Lung microvascular endothelial cell (primary cell): ENCODE measurements at places on chromosomes 6 and 20. TPM values are rescaled to one million over a fixed set of nuclear protein-coding genes. Genes with fewer than 3 reads are reported as not detected.

- no peak for DNase-seq
These were observed 198.8 kb upstream of the THEMIS start for GRCh38 chr6:128099571-128100197.

- DNase-seq = peak; percentile 36
These were observed 40.4 kb downstream of the TTI1 start for GRCh38 chr20:37992802-37993409.

GRCh38 chr6:135346747-135347146 is 150.8 kb downstream of the AHI1 start:
- DNase-seq = peak; percentile 56

DNA sequence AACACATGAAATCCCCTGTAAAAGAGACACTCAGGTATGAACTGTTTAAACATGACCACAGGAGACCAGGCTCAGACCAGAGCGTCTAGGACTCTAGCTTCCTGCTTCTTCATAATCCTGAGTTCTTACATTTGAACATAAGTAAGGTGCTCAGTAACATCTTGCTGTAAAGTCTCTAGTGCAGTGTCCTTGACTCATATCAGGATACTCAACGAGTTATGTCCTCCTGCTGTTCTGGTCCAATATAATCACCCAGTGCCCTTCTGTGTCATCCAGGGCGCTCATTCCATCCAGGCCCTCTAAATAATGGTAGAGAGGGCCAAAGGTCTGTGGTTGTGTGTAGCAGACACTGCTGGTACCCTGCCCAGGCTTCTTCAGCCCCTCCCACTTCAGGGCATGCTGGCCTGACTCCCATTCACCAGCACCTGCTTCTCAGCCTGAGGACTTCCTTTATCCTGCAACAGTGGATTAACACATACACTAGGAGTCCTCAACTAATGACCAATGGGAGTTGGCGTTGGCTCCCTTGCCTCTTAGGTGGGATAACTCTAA is 66.8 kb upstream of the MOCS1 start:
- no peak for DNase-seq

Gene BMP7
- total RNA-seq = not detected in 2 replicates

DNA sequence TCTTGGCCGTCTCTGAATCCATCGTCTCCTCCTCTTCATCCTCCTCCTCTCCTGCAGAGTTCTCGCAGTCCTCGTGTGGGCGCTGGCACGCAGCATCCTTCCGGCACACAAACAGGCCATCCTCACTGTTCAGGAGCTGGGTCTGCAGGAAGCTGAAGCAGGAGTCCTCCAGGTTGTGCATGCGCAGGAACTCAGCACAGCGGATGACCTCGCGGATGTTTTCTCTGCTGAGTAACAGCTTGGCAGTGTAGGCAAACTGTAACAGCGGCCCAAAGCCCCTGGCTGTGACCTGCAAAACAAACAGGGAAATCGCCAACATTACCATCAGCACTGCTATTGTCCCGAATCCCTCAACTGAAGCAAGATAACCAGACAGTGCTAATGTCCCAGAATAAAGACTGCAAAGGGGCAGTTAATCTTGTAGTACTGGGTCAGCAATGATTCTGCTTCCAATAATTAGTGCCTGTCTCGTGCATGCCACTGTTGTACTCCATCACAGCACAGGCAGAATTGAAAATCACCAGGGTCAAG is 57.4 kb downstream of the GJA10 start:
- DNase-seq = peak; percentile 16

Gene NKX2-4
- not detected in 2 replicates for total RNA-seq

DNA sequence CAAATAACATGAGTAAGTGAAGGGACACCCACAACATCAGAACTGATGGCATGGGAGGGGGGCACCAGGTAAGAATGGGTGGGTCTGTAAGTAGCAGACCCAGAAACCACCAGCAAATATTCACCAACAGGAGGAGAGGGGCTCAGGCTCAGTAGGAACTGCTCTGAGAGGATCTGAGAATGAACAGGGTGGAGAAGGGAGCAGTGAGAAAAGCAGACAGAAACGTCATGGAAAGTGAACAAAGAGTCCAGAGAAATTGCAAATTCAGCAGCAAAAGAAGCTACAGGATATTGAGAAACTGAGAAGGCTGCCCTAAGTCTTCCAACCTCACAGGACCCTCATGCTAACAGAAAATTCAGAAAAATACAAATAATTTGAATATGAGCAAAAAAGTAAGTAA is 121.3 kb downstream of the KIF16B start:
- DNase-seq = no peak

GRCh38 chr6:75414445-75415021 is 79.1 kb downstream of the FILIP1 start:
- DNase-seq = no peak

GRCh38 chr20:10992731-10993130 is 318.9 kb upstream of the JAG1 start:
- DNase-seq = no peak

GRCh38 chr20:50924261-50924920 is 6.8 kb downstream of the ADNP start:
- DNase-seq = no peak

DNA sequence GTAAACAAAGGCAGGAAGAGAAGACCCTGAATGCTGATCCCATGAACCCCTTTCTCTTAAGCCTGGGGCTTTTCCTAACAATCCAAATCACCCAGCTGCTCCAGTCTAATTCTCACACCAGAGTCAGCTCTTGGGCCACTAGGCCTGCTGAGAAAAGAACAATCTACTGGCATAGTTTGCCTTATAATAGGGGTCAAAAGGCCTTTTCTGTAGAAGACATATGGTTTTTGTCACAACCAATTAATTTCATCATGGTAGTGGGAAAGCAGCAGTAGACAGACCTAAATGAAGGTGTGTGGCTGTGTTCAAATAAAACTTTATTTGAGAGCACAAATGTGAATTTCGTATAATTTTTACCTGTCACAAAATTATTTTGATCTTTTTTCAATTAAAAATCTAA is 994.7 kb upstream of the EPHA7 start:
- no peak for DNase-seq

DNA sequence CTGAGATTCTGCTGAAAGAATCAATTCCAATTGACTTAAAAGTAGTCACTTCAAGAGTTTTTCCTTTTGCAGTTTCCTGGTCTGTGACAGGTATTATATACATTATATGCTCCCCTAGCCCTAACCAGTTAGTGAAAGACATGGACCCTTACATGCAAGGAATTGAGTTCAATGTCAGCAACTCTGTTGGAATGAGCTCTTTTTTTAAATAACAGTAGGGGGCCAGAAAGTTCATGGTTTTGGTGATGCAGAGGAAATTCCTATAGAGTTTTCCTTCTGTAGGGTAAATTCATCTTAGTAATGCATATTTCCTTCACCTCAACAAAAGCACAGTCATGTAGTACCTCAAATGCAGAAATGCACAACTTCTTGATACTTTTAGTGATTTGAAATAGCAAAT is 172.2 kb downstream of the KIF6 start:
- DNase-seq = no peak

Gene PRL
- total RNA-seq = not detected in 2 replicates

Gene IL17F
- total RNA-seq = not detected in 2 replicates

DNA sequence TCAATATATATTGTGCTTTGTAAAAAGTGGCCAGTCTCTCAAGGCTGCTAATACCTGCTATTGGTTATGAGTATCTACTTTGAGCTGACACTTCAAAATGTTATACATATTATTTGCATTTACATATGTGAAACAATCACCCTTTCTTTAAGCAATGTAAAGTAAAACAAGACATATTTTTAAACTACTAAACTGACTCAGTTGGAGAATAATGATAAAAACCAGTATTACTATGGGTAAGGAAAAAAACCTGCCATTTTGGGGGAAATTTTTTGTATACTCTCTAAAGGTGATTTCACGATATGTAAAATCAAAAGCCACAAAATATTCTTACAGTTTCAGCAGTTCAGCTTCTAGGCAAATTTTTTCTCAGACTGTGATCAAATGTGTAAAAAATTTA is 232.3 kb downstream of the PRL start:
- no peak for DNase-seq

GRCh38 chr6:1611572-1612298 is 2.0 kb downstream of the FOXC1 start:
- peak; percentile 69 for DNase-seq

DNA sequence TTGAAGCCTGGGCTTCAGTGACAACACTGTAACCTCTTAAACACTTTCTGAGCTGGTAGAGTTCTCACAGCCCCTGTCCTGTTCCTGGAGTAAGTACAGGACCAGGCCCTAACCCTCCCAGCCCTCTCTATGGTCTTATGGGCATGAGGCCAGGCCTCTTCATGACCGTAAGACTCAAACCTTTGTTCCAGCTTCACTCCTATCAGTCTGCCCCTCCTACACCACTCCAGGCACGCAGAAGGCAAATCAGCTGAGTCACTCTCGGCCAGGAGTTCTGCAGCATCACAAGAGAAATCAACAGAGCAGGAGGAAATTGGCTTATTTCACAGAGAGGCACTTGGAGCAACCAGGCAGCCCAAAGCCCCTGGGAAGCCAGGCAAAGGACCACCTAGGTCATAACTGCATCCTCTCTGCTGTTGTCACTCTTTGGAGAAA is 25.3 kb upstream of the CHD6 start:
- DNase-seq = no peak

- DNase-seq = no peak
These were observed 64.1 kb upstream of the F13A1 start for GRCh38 chr6:6384520-6384919.

Gene RGL2
- 31.8 and 53.0 TPM in 2 replicates for total RNA-seq

DNA sequence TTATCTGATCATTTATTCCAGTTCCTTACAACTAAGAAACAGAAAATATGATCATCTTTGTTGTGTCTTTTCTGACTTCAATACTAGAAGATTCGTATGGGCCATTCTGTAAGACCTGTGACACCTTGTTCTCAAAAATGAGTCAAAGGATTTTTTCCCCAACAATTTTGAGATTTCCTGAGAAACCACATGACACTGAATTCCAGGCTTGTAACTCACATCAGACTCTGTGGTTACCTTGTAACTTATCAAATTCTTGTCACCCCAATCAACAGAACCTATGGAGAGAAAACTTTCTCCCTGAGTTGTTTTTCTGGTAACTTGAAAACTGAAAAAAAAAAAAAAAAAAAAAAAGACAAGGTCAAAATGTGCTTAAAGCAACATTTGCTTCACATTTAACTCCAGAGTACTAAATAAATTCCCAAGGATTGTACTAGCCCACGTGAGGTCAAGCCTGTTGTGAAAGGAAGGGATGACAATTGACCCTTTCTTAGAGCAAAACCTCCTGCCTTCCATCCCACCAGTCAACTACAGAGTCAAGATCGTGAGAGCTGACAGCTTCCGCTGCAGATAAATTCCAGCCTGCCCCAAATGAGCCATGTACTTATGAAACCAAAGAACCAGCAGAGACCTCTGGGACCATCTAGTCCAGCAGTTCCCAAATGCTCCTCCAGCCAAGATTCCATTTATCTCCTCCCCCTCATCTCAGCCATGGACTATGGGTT is 140.3 kb downstream of the TBX18 start:
- no peak for DNase-seq

- no peak for DNase-seq
These were observed 222.5 kb upstream of the LRFN2 start for GRCh38 chr6:40809627-40810026.

- DNase-seq = no peak
These were observed 121.6 kb downstream of the DHX35 start for GRCh38 chr20:39083761-39084160.

Gene CLIC5
- under 0.01 TPM in 1 of 2 replicates, not detected in the other for total RNA-seq

Gene SYNJ2
- total RNA-seq = 12.1 and 22.0 TPM in 2 replicates

- no peak for DNase-seq
These were observed 100.8 kb downstream of the CAP2 start for GRCh38 chr6:17494177-17494576.

DNA sequence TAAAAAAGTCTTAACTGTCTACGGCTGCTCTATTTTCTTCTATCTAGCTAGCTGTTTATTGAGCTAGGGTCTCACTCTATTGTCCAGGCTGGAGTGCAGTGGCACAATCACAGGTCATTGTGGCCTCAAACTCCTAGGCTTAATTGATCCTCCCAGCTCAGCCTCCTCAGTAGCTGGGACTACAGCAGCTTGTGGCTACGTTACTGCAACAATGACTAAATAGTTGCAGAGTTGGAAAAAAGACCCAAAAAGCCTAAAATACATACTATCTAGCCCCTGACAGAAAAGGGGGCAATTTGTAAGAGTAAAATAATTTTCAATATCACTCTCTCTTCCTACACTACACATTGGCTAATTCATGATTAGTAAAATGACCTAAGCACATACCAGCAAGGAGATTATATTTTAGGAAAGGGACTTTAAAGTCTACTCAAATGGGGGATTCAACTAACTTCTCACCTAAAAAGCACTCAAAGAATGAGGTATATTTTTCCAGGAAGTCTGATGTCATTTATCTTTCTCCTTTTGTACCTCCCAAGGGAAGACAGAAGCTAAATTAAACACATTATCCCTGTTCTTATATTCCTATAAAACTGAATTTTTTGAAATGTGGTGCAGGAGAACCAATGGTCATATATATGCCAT is 82.8 kb downstream of the ZMYND8 start:
- peak; percentile 50 for DNase-seq

DNA sequence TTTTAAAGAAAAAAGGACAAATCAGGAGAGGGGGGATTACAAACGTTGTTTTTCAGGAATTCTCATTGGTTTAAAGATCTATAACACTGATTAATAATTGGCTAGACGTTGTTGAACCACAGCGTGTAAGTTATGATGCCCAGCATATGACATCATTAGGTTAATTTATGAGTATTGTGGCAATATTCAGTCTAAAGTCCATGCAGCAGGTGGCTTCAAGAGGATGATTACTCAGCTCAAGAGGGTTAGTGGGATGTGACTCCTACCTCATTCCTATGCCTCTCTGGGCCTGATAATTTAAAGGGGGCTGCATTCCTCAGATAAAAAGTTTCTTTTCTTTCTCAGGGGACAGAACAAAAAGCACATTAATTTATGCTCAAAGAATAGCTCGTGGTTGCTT is 1309.0 kb downstream of the EPHA7 start:
- no peak for DNase-seq

Gene BCAS4
- 0.60 and 0.87 TPM in 2 replicates for total RNA-seq

DNA sequence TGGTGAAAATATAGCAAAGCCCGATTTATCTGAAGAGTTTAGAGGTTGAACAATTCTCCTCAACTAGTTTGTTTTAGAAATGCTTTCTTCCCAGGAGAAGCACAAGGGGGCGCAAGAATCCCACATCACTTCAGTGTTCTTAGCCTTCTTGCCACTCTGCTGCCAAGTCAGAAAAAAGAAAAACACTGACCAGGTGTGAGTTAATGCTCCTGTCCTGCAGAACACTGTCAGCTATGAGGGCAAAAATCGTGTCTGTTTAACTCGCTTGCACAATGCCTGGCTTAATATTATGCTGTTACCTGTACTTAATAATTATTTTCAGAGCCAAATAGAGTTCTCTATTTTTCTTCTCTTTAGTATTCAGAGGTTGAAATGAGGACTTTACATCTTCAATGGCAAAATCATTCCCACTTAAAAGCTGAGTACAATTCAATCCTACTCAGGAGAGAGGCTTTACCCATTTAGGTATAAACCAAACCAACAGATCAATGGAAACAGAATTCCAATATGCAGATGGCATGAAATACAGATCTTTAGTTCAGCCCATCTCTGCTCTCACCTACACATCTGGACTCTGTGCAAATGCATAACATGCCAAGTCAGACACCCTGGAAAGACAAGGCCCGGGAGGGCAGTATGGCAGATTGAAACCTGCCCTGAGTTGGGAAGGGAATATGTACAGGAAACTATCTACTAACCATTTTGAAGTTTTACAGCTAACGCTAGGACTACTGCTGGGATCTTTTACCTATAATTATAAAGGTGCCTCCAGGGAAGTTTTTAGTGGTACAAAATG is 71.4 kb upstream of the TULP1 start:
- peak; percentile 88 for DNase-seq

- no peak for DNase-seq
These were observed 23.4 kb downstream of the PACSIN1 start for GRCh38 chr6:34489207-34489805.

GRCh38 chr6:120960761-120961160 is 373.5 kb downstream of the TBC1D32 start:
- no peak for DNase-seq
